SJSA1 (cell line): ENCODE measurements at places on chromosomes 6 and 20. TPM values are rescaled to one million over a fixed set of nuclear protein-coding genes. Genes with fewer than 3 reads are reported as not detected.
A peak's percentile ranks its signal among the peaks of the same experiment; 100 is the strongest.

The OR2J3 gene
- total RNA-seq = not detected in 2 replicates

DNA sequence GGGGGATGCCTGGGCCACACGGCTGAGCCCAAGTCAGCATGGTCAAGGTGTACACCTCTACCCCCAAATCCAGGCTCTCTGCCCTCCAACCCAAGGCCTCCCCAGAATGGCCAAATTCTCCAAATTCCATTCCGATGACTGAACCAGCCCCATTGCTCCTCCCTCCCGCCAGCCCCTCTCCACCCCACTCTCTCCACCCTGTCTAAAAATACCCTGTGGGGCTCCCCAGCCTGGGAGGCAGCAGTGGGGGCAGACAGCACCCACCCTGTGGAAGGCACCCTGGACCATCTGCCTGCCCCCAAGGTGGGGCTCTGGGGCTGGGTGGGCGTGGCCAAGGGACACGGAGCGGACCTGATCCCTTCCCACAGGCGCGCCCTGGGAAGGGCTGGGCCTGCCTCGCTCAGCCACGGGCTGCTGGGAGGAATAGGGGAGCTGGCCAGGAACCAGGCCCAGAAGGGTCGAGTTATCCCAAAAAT is 11.4 kb downstream of the TEAD3 start:
- peak; percentile 97 for DNase-seq

The PHACTR1 gene
- 0.37 TPM in 1 of 2 replicates, not detected in the other for total RNA-seq

- no peak for DNase-seq
Measured at GRCh38 chr20:47066484-47067270, 172.0 kb downstream of the EYA2 start.

- DNase-seq = no peak
Measured at GRCh38 chr6:169424821-169425240, 171.2 kb upstream of the THBS2 start.

DNA sequence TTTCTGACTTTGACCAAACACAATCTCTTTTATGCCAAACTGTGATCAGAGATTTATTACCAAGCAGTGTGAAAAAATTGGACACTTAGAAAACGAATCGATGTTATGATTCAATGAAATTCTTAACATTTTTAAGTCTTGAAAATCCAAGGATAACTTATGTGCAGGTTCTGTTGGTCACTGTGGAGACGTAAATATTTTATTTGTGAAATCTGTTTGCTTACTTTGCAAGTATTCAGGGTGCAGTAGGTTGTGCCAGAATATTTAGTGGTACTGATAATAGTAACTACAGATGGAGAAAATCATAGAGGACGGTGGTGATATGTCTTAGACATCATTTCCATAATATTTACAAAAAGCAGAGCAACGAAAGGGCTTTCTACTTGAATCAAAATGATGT is 97.3 kb downstream of the BMP2 start:
- no peak for DNase-seq

- no peak for DNase-seq
Measured at GRCh38 chr20:32189123-32189410, 18.5 kb downstream of the PLAGL2 start.

- no peak for DNase-seq
Measured at GRCh38 chr20:17276101-17276500, 49.3 kb downstream of the PCSK2 start.

DNA sequence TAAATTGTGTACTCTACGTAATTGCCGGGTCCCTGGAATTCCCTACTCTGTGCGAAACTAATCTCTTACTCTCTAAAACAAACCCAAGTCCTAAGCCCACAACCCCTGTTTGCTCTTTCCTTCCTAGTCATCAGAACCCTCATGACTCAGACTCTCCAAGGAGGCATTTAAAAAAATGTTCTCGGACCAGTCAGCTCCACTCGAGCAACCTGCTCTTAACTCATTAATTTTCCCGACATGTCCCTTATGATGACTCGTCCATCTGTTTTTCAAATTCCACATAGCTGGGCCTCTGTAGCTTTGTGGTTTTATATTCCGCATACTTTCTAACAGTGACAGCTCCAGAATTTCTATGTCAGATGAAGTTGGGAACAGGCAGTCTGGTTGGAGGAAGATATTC is 2.6 kb upstream of the MUC22 start:
- DNase-seq = peak; percentile 64

- no peak for DNase-seq
Measured at GRCh38 chr6:41691426-41692079, 43.9 kb downstream of the TFEB start.
